Ammon's horn (tissue), 1 donor: ENCODE measurements at places on chromosomes 2 and 18.

DNA sequence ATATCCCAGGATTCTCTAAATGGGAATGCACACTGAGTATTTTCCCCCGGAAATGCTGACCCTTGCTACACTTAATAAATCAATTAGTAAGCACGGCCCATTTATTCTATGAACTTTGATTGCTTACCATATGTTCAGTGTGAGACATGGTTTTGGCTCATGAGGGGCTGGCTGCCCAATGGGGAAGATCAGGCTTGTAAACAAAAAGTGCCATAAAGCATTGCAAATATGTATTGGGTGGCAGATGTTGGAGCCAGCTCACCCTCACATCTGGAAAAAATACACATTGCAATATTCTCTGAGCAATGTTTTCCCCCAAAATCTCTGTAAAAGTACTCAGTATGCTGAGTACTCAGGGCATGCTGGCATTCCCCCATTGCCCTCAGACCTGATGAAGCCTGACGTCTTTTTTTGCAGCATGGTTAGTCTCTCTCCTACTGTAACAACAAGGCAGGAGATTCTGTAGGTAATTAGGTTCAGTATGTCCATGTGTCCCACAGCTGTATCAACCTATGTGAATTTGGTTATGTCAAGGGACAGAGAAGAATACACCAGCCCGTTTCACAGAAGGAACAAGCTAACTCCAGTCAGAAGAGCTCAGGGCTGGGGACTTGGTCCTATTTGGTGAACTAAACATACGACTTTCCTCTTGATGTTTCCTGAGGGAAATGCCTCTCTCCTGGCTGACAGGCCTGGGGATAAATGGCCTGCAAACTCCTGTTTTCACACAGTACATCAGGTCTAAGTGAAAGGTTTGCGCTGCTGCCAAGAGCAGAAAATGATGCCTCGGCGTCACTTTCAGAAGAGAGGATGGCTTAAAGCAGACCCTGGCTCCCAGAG, 202.4 kb downstream of the INSIG2 start:
- DNase-seq, result no peak

DNA sequence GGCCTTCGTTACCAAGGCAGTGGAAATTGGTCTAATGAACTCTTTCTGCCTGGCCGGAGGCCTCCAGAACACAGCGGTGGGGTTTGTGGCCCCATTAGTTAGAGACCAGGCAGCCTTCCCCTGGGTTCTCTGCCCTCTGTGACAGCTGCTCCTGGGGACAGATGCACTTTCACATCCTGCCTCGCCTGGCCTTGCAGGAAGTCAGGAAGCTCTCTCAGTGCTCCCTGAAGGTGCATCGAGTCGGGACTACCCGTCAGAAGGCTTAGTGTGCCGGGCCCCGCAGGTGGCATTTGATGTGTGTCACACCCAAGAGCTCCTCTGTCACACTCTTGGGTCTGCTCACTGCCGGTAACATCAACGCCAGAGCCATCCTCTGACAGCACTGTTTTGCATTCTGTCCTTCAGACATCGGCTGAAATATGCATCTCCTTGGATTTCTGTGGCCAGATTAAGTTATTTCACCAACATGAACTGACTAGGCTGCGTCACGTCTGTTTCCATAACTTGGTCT, 158.3 kb downstream of the LDLRAD4 start:
- no peak for DNase-seq

DNA sequence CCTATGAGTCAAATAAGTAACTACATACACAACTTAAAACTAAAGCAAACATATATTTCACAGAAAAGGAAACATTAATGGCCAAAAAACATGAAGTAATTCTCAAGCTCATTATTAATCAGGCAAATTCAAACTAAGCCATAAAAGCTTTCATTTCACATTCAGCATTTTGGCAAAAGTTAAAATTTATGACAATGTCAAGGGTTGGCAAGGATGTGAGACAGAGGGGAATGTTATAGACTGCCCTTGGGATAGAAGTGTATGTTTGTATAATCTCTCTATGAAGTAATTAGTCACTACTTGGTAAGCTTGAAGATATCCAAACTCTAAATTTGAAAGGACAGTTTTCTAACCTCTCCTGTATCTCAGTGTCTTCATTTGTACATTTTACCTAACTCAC, 539.4 kb downstream of the RIT2 start:
- no peak for DNase-seq

DNA sequence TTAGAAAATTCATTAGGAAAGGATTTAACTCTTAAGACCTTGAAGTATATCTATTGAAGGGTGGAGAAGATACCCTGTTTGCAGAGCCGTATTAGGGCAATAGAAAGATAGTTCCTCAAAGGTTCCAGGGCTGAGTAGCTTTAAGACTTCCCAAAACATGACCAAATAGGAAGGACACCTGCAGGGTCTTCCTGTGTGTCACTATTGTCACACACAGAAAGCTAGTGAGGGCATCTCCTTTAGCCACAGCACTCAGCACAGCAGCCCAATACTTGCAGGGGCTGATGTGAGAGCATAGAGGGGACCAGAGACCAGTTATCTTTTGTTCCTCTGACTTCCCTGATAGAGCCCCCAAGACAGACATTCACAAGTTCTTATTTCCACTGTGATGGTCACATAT, 93.7 kb downstream of the PAX3 start:
- no peak for DNase-seq
